NCI-H524 treated with DMSO at 0.1 percent for 48 hours (cell line): ENCODE measurements at places on chromosomes 1 and 21.

GRCh38 chr1:149917571-149918144, at the start of gene SV2A:
Gene SV2A (minus strand): TSS chr1:149917844. CDS start chr1:149913840, 4,004 bp downstream.
- DNase-seq = peak; percentile 13

DNA sequence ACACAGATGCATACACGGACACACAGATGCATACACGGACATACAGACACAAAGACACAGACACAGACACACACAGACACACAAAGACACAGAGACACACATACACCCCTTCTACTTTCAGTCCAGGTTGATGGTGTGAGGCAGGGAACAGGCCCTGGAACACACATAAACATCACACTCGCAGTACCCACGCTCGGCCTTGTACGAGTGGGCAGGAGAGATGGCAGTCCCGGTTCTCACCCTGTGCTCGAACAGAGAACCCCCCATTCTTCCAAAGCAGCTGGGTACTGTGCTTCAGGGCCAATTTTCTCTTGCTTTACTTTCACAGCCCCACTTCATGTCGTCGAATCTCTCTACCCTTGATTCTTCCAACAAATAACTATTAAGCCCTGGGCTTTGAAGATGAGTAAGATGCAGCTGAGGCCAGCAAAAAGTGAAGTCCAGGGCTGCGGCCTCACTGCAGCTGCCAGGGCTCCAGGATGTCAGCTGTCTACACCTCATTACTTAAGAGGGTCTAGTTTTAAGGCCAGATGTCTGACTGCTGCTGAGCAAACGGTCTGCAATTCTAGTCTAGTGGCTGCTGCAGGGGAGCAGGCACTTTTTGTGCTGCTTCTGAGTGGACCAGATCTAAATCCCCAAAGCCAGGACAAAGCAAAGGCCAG, 90.1 kb downstream of the PGBD5 start:
- peak; percentile 6 for DNase-seq

DNA sequence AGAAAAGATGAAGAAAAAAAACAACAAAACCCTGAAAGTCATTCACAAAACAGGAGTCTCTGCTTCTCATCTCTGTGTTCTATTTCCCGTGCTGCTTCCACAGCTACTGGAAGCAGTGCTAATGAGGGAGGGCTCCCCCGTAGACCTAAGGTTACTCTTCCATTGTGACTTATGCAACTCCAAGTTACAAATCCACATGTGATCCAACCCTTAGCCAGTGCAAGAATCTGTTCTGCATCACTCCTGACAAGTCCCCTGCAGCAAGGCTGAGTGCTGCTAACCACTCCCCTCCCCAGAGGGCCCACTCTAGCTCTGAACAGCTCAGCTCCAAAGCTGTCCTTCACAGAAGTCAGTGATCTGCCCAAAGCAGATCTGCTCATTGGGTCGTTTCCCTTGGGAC, 10.3 kb downstream of the DNALI1 start:
- DNase-seq = no peak

- DNase-seq = no peak
Measured at GRCh38 chr1:209767706-209768105, 11.9 kb downstream of the TRAF3IP3 start.

GRCh38 chr1:230068952-230069684, 2.1 kb downstream of the GALNT2 start:
- peak; percentile 2 for DNase-seq

DNA sequence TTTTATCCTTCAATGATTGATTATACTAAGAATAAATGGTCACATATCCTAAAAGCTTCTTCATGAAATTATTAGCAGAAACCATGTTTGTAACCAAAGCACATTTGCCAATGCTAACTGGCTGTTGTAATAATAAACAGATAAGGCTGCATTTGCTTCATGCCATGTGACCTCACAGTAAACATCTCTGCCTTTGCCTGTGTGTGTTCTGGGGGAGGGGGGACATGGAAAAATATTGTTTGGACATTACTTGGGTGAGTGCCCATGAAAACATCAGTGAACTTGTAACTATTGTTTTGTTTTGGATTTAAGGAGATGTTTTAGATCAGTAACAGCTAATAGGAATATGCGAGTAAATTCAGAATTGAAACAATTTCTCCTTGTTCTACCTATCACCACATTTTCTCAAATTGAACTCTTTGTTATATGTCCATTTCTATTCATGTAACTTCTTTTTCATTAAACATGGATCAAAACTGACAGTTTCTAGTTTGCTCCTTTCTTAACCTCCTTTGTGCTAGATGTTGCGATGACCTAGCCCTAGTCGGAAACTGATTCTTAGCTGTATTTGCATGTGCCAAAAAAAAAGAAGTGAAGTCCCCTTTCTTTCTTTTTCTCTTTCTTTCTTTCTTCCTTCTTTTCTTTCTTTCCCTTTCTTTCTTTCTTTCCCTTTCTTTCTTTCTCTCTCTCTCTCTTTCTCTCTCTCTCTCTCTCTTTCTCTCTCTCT, 45.1 kb downstream of the MAP3K7CL start:
- no peak for DNase-seq

- DNase-seq = no peak
Measured at GRCh38 chr1:220274251-220274855, 2.1 kb upstream of the RAB3GAP2 start.

- DNase-seq = no peak
Measured at GRCh38 chr1:35564037-35564883, 6.7 kb downstream of the NCDN start.

DNA sequence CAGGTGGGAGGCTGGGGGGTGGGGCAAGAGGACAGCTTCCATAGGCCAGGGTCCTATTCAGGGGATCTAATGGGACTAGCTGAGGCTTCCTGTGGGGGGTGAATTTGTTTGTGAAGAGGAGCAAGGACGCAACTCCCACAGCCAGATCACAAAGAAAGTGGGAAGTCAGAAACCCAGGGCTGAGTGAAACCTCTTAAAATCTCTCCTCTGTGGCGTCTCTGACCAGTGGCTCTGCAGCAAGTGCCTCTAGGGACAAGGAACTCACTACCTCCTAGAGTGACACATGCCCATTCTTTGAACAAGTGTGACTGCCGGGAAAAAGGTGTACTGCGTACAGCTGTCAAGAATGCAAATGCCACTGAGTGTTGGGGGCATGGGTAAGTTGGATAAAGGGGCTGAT, 187.9 kb downstream of the HIVEP3 start:
- DNase-seq = no peak

DNA sequence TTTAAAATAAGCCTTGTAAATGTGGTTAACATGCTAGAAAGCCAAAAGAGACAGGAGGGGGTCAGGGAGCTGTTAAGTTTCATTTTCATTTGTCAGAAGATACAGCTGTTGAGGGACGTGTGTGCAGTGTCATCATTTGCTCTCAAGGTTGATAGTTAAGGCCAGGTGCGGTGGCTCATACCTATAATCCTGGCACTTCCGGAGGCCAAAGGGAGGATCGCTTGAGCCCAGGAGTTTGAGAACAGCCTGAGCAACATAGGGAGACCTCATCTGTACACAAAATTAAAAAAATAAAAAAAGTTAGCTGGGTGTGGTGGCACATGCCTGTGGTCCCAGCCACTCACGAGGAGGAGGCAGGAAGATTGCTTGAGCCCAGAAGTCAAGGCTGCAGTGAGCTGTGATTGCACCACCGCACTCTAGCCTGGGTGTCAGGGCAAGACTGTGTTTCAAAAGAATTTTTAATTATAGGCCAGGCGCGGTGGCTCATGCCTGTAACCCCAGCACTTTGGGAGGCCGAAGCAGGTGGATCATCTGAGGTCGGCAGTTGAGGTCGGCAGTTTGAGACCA, 22.7 kb downstream of the ZBTB8OS start:
- no peak for DNase-seq

DNA sequence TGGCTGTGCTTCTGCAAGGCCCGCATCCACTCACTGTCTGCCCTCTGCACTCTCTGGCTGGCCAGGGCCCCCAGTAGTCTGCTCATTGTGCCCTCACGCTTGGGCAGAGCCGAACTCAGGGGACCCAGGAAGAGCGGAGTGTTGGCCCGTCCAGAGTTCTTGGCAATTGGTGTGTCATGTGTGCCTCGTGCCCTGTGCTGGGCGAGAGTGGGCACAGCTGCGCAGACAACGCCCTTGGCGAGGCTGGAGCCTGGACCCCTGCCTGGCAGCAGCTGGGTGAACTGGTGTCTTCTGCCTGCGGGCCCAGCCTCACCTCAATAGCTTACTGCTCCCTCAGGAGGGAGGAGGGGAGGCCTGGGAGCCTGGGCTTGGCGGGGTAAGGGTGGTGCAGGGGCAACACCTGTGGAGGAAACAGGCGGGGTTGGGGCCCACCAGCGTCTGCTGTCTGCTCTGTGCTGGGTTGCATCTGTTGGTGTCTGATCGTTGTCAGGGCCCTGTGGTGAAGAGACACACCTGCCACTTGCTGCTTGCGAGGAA, 2.1 kb downstream of the GUK1 start:
- no peak for DNase-seq

DNA sequence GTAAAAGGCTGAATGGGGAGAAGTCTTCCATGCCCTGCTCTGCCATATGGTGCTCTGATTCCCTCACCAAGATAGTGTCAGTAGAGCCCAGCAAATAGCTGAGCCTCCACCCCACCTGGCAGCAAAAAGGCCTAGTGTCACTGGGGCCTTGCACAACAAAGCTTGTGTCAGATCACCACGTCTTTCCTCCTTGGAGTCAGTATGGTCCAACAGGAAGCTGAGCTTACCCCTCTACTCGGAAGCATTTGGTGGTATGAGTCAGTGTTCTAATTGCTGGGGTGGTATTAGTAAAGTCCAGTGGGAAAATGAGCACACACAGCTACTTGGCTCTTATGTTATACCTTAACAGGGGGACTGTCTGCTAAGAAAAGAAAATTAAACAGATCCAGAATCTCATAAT, 18.7 kb upstream of the RRP15 start:
- no peak for DNase-seq
